ENCODE measurements at places on chromosomes 12 and 14.

DNA sequence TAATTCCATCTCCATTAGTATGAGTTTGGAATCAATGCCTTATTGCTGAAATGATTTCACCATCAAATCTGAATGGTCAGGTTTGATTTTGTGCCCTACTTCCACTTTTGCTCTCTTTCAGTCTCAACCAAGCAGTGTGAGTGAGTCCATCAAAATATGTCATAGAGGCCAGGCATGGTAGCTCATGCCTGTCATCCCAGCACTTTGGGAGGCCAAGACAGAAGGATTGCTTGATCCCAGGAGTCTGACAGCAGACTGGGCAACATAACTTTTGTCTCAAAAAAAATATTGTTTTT, 22.0 kb upstream of the HSP90B1 start:
- DNase-seq: no peak

DNA sequence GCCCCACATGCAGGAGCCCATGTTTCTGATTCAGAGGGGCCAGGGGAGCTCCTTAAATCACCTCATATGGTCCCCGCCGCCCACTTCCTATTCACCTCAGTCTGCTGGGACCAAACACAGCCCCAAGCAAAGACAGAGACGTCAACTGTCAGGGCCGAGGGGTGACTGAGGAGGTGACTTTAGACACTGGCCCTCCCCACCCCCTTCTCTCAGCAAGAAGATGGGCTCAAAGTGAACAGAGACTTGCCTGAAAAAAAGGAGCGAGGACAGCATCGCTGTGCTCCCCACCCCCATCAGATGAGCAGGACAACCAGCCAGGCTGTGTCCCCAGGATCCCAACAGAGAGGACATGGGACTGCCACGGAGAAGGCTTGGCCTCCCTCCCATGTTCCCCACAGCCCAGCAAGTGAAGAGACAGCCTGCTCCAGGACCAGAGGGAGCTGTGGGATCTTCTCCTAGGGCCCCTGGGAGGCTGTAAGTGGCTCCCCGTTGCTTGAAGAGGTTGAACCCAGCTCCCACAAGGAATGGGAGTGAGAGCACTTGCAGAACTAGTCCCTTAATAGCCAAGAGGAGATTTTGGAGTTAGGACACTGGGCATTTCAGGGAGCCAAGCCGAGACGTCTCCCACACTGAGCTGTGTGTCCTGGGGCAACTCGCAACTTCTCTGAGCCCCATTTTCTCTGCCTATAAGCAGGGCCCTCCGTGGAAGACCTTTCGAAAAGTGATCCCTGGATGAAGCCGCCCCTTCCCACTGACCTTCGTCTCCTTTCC, 1.3 kb upstream of the KRT79 start:
- DNase-seq: no peak

- no peak for DNase-seq
These were observed 1.3 kb downstream of the TM7SF3 start for GRCh38 chr12:27012982-27013255.

DNA sequence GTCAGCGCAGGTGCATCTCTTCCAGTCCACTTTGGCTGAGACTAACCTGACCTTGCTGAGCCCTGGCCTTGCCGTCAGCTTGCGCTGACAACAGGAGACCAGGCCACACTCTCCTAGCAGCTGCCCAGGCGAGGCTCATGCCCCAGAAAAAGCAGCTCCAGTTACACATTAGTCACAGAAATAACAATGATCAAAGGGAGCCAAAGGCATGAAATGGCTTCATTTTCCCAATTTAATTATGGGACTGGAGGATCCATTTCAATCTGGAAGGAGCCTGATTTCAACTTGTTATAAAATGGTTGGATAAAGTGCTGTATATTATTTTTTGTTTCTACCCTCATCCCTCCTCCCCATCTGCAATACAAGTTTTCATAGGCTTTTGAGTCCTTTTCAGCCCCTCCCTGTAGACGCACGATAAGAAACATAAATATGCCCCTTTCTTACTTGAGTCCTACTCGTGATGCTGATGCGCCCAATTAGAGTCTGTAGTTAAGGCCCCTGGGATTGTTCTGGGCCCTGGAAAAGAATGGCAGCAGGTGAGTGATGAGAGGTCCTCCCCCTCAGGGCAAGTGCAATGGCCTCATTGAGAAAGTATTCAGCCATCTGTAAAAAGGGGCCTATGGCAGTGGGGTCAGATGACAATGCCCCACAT, 376.0 kb downstream of the C12orf75 start:
- no peak for DNase-seq

DNA sequence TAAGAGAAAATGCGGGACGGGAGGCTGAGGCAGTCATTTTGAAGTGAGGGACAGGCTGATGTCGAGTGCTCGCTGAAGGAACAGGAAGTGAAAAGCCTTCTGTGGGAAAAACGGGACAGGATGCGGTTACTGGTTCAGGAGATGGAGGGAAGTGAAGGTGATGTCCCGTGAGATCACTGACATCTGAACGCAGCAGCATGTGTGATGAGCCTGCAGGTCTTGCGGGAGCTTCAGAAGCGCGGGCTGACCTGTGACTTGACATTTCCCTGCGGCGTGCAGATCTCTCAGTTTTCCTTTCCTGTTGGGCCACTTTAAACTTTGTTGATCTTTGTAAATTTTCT, 77.8 kb downstream of the DDX51 start:
- no peak for DNase-seq

DNA sequence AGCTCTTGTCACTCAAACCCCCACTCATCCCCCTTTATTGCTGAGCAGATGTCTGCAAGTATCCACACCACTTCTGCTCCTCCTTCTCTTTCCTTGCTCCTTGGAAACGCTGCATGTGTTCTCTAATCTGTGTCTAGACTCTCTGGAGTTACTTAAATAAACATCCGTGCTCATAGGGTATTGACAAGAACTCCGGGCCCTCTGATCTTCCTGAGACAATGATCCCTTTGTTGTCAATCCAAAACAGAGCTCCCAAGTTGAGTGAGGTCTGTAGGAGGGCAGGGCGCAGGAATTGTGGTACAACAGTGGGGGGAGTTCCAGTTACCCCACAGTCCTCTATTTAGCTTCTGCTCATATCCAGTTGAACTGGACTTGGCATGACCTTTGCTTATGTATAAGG, 489.0 kb downstream of the SNAPC1 start:
- no peak for DNase-seq

- no peak for DNase-seq
These were observed 201.7 kb downstream of the TSPAN9 start for GRCh38 chr12:3278681-3279414.

- no peak for DNase-seq
These were observed 364.7 kb downstream of the NUAK1 start for GRCh38 chr12:105774037-105774436.

DNA sequence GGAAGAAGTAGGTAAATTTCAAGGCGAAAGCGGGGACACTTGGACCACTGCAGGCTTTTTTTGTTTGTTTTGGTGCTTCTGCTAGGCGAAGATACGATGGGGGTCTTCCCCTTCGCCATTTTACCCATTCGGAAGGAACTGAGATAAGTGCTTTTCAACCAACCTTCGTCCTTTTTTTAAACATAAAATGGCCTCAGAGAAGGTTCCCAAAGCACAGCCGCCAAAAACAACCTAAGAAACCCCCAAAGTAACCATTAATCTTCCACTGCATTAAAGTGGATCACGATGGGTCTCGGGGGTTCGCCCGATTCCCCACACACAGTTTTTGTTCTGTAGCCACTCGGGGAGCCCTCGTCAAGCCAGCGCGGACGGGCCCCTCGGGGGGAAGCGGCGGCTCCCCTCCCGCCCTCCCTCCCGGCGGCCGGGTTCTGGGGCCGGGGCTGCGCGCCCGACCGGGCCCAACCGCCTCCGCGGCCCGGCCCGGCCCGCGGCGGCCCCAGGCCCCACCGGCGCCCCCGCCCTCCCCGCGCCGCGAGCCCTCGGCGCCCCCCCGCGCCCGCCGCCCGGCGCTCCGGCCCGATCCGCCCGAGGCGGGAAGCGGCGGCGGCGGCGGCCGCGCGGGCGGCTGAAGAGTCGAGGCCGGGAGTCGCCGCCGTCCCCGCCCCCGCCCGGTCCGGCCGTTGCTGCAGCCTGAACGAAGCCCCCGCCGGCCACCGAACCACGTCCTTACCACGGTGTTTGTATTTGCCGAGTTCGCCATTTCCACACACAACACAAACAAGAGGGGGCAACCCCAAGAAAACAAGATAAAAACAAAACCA, 790 bp downstream of the GTF2A1 start:
- no peak for DNase-seq

DNA sequence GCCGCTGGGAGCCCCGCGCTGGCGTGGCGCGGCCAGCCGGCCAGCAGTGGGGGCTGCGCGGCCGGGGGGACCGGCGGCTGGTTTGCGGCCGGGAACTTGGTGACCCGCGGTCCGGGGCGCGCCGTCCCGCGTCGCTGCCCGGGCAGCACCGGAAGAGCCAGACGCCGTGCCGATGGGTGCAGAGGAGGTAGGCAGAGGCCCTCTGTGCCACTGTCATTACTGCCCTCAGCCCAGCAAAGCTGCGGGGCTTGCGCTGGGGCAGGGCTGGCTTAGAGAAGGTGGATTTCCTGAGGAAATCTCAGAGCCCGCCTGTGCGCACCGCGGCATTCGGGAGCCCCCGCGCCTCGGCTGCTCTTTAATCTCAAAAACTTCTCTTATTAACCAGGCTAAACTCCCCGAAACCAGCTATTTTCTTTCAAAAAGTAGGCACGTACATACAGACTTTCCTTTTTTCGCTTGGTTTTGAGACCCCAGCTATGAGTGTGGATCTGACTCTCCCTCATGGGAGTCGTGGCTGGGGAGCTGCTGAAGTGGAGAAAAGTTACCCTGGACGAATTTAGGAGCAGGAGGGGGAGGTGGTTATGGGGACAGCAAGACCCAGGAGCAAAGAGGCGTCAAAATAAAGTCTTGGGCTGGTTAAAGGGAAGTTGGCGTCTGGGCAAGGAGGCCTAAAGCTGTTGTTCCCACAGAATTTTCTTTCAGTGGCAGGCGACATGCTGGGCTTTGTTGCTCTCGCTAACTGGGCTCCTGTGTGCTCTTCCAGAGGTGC, 802 bp downstream of the SUSD6 start:
- DNase-seq: no peak

GRCh38 chr14:104702106-104702505, 12.7 kb downstream of the INF2 start:
- no peak for DNase-seq

- no peak for DNase-seq
These were observed 84.5 kb downstream of the PLEKHG3 start for GRCh38 chr14:64788706-64789105.

- DNase-seq: no peak
These were observed 76.7 kb upstream of the ELK3 start for GRCh38 chr12:96117460-96117859.

- peak; percentile 64 for DNase-seq
These were observed 506 bp upstream of the NAP1L1 start for GRCh38 chr12:76084863-76085519.

DNA sequence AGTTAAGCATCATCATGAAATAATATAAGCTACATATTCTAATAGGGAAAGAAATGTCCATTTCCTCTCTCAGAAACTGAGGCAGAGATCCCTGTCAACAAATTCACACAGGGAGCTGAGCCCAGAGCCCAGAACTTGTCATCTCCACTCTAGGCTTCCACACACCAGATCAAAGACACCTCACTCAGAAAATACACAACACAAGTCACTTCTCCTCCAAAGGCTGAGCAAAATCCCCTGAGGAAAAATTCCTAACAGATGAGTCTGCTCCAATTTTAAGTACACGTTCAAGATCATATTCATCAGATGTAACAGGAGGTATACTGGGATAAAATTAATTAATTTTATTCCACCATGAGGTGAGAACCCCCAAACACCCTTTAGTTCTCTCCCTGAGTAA, 227.3 kb downstream of the DPF3 start:
- DNase-seq: no peak

DNA sequence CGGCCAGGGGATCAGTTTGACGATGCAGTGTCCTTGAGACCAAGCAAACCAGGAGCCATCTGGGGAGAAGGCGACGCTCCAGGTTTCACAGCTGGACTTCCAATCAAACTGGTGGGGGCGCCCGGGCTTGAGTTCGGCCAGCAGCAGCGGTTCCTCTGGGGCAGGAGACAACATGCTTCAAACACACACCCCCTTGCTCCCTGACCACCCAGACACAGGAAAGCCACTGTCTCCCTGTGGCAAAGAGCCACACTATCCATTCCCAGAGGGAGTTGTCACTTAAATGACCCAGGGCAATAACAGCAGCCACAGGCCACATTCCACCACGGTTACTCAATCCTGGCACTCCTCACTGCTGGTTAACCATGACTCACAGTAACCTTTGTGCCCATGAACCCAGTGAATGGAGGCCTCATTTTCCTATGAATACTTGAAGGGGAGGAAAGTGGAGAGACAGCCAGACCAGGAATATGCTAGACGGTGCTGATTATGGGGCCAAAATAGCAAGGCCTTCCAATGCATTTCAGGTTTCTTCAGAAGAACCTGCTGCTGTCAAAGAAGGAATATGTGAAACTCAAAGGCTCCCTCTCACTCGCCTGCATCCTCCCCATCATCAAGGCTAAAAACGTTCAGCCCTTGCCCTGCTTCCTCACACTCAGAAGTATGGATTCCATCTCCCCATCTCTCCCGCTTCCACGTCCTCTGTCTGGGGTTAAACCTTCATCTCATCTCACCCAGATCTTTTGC, 8.5 kb downstream of the WSB2 start:
- DNase-seq: peak; percentile 83

DNA sequence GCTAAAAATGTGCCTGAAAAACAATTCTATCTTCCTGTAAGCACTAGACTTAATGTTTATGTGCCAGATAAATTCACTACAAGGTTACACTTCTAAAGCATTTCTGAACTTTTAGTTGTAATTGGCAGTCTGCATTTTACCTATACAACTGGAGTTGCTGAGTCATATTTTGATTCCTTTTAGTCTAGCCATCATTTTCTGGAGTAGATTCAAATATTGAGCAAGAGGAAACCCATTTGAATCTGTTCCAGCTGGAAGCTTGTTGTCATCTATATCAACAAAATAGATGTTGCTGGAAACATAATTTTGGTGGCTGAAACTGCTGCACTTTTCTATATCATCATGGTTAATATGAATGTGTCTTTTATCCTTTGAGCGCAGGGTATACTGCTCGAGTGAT, 122.2 kb upstream of the CCDC175 start:
- no peak for DNase-seq

DNA sequence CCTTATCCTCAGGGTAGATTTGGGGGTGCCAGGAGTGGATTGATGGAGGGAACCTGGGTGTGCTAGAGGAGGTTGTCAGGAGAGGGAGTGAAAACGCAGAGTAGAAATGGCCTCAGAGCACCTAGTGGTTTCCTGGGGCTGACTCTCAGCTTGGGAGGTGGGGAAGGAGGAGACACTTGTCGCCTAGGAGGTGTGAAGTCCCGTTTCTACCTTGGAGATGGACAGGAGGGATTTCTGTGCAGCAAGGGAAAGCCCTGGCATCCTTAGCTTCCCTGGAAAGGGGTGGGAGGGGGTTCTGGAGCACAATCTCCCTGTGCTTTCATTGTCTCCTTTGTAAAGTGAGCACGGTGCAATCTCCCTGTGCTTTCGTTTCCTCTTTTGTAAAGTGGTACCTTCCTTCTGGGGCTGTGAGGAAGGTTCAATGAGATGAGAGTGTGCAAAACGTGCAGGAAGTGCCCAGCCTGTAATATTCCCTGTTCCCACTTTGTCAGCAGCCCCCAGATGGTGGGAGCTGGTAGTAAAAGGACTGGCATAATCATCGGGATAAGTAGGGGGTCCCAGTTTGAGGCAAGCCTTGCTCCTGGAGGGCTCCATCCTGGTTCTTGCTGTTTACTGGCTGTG, 1.6 kb downstream of the OAS3 start:
- no peak for DNase-seq
